NCI-H1092 (cell line): ENCODE measurements at places on chromosomes 2 and 18.
A peak's percentile ranks its signal among the peaks of the same experiment; 100 is the strongest.

DNA sequence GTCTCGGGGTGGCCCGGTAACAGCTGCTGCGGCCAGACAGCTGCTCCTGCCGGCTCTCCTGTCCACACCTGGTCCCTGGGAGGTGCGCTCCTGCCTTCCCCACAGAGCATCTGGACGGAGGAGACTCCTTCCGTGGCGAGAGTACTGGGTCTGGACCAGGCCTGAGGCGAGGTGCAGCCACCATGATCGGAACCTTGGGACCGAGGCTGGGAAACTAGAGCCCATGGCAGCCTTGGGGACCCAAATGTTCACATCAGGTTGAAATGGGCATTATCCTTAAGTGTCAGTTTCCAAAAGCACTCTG lies 628 bp downstream of the GIGYF2 start:
- DNase-seq = no peak

- no peak for DNase-seq
Measured at GRCh38 chr2:135657806-135658582, 83.7 kb upstream of the UBXN4 start.

GRCh38 chr2:200127848-200128247 lies 172.5 kb downstream of the MAIP1 start:
- no peak for DNase-seq

DNA sequence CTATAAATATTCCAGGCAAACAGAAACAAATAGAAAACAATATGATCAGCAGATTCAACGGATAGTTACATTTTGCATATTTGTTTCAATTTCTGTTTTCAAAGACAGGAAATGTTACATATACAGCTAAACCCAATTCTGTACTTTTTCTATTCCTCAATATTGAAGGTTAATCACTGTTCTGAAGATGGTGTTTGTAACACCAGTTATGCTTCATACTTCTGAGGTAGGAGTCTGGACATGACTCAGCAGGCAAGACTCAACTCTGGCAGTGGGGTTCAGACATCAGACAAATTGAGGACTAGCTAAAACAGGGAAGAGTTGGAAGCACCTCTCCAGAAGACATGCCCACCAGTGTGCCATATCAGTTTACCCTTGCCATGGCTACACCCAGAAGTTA lies 16.6 kb downstream of the SERPINB13 start:
- DNase-seq = no peak

GRCh38 chr18:43341014-43341413 lies 63.7 kb upstream of the SYT4 start:
- DNase-seq = no peak

DNA sequence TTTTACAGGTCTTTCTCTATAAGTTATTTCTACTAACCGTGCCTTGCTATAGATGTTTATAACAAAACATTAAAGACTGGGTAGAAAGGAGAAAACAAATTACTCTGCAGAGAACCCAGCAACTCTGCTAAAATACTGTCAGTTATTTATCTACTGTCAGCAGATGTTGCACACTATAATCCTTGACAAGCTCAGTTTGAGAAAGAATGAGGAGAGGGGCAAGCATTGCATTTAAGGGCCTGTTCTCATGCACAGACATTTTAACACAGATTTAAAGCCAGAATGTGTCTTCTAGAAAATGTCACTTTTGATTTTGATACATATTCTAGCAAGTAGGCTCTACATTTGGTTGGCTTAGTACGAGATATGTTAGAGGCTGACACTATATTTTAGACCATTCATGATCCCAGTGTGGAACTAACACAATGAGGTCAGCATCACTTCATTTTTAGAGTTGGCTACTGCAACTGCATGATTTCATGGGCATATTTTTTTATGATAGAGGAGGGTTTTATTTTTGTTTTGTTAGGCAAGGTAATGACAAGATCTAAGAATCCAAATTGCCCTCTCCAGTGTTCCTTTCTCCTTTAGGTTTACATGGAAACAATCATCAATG lies 516.4 kb downstream of the ZEB2 start:
- no peak for DNase-seq

DNA sequence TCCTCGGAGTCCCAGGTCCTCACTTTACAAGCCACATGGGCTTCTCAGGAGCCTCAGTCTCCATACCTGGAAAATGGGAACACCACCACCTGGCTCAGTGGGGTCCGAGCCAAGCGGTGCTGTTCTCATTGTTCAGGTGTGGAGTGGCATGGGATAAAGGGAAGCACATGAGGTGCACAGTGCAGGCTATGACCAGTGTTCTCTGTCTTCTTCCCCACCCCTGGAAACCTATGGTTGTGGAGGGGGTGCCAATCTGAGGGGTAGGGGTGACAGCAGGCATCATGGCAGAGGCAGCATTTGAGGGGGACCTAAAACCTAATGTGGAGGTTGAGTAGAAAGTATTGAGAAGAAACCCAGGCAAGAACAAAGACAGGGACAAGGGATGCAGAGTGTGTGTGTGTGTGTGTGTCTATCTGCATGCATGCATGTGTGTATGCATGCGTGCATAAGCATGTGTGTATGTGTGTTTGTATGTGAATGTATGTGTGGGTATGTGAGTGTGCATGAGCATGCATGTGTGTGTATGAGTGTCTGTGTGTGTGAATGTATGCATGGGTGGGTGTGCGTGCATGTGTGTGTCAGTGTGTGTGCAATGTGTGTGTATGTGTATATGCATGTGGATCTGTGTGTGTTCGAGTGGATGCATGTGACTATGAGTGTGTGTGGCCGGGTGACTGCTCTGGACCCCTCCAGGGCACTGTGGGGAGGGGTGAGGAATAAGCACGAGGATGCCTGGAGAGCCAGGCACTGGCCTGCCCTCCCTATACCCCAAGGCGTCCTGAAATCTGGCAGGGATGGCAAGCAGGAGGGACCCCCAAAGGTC lies 4.0 kb downstream of the KIF1A start:
- DNase-seq = no peak

DNA sequence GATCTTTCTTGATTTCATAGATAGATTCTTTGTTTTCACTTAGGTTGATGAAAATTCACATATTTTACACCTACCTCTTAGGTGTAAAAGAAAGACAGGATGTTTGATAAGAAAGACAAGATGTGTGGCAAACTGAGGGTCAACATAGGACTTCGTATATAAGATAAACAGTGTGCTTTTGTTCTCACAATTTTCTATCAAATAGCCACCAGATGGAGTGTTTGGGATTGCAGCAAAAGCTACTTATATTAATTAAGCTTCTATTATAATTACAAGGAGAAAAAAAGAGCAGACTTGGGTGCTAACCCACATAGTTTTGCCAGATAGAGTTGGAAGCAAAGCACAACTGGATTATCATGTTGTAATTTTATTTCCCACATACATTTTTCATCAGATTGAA lies 232.9 kb downstream of the CDH7 start:
- DNase-seq = no peak

GRCh38 chr18:77784759-77785379 lies 535.2 kb downstream of the GALR1 start:
- DNase-seq = peak; percentile 85

DNA sequence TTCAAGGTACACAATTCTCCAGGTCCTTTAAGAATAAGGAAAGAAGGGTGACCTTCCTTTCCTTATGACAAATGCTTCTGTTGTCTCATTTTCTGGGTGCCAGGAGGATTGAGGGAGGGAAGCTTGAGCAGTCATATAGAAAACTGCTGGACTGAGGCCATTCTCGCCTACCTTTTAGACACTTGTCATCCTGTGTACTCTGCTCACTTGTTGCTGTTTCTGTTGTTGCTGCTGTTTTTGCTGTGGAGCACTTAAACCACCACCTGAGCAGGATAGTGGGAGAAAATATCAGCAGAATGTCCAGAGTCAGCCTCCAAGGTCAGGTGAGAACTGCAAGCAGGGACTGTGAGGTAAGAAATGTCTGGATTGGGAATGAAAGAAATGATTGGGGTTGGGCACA lies 2.8 kb downstream of the DNAJC5G start:
- no peak for DNase-seq

- DNase-seq = no peak
Measured at GRCh38 chr2:207045531-207045930, 106.2 kb downstream of the CPO start.

DNA sequence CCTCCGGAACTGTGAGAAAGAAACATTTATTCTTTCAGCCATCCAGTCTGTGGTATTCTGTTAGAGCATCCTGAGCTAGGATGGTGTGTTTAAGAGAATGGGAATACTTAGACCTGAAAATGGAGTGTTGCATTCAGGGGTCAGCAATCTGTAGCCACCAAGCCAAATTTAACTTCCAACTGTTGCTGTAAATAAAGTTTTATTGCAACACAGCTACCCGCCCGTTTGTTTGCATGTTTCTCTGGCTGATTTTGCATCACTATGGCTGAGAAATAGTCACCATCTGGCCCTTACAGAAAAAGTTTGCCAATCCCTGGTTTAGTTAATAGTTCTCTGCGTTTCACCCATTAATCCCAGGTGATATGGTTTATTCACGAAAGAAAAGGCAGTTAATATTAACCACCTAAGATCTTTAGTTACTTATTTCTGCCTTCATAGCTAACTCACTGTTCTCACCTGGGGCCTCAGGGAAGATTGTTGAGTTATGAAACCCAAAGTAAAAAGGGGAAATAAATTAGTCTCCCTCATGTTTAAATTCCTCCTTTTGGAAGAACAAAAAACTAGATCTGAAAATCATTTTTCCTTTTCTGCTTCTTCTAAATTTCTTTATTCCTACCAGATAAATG lies 9.5 kb upstream of the CYS1 start:
- DNase-seq = no peak

DNA sequence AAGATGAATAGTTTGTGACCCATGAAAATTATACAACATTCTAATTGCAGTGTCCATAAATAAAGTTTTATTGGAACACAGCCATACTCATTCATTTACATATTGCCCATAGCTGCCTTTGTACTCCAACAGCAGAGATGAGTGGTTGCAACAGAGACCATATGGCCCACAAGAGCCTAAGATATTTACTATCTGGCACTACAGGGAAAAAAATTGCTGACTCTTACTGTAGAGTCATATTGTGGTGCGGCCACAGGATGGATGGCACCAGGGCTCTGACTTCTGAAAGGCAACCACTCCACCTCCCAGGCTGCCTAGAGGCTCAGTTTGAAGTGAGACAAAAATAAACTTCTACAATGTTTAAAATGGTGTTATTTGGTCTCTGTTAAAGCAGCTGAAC lies 404.0 kb upstream of the ATP5MC3 start:
- DNase-seq = no peak

GRCh38 chr18:74146756-74147155 lies 878 bp downstream of the FBXO15 start:
- no peak for DNase-seq

- no peak for DNase-seq
Measured at GRCh38 chr2:65991381-65992197, 443.3 kb upstream of the MEIS1 start.
